ENCODE measurements at places on chromosomes 4 and X.

- no peak for DNase-seq
Measured at GRCh38 chr4:137981277-137981676, 260.9 kb downstream of the SLC7A11 start.

GRCh38 chr4:137608085-137608484, 75.8 kb upstream of the PCDH18 start:
- DNase-seq = no peak

GRCh38 chr4:86810847-86811246, 38.3 kb downstream of the SLC10A6 start:
- no peak for DNase-seq

GRCh38 chr4:181637186-181638105, 605.8 kb upstream of the TENM3 start:
- no peak for DNase-seq

DNA sequence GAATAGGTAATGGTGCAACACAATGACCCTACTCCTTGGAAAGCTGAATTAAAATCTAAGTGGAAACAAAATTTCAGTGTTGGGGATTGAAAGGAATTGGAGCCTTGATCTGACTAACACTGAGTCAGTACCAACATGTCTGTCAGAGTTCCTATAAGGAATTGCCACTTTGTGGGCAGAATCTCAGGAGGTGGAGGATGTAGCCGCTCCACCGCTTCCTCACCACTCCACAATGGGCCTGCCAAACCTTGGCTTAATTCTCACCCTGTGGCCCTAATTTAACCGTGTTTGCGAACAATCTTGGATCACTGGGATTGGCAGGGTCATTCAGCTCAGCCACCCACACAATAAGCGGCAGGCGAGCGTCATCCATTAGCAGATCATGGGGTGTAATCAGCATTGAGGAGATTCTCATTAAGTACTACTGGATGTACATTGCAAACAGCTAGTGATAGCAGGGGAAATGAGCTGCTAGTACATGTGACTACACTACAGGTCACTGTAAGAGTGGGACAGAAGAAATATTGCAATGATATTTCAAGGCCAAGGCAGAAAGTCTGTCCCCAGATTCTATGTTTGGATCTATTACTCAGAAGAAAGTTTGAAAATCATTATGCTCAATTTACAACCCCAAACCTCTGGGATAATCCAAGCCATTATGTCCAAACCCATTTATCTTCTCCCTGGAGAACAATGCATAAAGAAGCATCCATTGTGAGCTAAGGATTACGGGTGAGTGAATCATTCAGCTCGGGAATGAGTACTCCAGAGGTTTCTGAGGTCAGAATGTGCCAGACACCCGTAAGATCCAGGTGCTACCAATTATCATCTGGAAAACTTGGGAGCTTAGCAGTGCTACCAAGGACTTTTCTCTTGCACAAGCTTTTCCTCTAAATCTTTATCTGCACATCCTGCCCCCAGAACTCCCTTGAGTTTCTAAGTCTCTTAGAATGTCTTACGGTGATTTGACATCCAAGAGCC, 5.8 kb downstream of the SRPX start:
- no peak for DNase-seq

- no peak for DNase-seq
Measured at GRCh38 chrX:125605145-125605544, 285.5 kb downstream of the TEX13C start.

GRCh38 chr4:107006218-107006617, 29.9 kb downstream of the DKK2 start:
- DNase-seq = no peak

- no peak for DNase-seq
Measured at GRCh38 chr4:17060230-17060629, 161.8 kb upstream of the LDB2 start.

DNA sequence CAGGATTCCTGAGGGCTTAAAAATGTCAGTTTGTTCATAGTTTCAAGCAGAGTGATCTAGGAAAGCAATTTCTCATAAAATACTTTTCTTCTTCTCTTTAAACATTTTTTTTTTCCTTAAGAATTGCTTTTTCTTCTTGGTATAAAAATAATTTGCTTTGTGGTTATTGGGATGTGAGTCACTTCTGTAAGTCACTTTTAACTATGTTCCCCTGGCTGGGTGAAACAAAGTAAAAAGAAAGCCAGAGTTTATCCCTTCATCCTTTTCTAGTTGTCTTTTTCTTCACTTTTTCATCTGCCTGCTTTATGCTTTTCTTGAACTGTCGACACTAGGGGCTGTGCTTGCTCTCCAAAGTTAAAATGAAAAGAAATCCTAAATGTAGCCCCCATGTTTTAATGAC, 33.5 kb downstream of the ARSJ start:
- DNase-seq = no peak

GRCh38 chr4:7822877-7823276, 116.8 kb downstream of the AFAP1 start:
- DNase-seq = no peak

DNA sequence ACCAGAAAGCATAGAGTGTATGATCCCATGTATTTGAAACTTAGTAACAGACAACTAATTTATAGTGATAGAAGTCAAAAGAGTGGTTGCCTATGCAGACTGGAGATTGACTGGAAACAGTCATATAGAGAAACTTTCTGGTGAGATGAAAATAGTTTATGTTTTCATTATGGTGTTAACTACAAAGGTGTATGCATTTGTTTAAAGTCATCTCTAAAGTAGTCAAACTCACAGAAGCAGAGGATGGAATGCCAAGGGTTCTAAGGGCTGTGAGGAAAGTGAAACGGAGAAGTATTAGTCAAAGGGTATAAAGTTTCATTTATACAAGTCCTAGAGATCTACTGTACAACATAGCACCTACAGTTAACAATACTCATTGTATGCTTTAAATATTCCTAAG, 45.8 kb downstream of the ENOX2 start:
- no peak for DNase-seq

GRCh38 chrX:16210061-16210460, 42.8 kb downstream of the MAGEB17 start:
- no peak for DNase-seq

GRCh38 chr4:6153874-6154273, 46.5 kb downstream of the JAKMIP1 start:
- DNase-seq = no peak

DNA sequence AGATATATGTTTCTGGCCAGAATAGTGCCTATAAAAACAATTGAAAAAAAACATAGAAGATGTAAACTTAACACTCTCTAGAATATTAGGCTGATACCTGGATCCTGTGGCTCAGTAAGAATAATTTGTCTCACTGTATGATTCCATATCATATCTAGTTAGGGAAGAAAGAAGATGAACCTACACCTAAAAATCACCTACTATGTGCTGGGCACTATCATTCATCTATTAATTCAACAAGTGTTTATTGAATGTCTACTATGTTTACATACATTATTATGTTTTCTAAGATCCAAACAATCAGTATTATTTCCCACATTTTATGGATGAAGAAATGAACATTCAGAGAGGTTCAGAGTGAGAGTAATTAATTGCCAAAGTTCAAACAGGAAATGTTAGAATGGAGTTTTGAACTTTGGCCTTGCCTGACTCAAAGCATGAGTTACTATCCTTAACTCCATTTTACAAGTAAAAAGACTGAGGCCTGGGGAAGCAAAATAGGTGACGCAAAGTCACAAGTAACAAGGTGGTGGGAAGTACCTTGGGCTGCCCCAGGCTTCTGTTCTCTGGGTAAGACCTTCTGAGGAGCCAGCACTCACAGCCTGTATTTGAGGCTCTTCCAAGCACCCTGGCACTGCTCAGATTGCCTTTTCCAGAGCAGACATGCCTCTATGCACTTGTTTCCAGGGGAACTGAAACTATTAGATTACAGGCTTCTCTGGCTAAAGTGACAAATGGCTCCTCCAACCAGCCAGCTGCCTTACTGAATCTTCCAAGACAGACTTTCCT, 111.1 kb upstream of the ACSL4 start:
- DNase-seq = no peak

- no peak for DNase-seq
Measured at GRCh38 chr4:11218692-11219091, 210.0 kb downstream of the HS3ST1 start.

- no peak for DNase-seq
Measured at GRCh38 chr4:186624951-186625350, 69.6 kb upstream of the MTNR1A start.

- DNase-seq = no peak
Measured at GRCh38 chr4:156829201-156829873, 142.3 kb downstream of the PDGFC start.

GRCh38 chr4:158253350-158253980, 43.2 kb downstream of the TMEM144 start:
- DNase-seq = peak; percentile 59

DNA sequence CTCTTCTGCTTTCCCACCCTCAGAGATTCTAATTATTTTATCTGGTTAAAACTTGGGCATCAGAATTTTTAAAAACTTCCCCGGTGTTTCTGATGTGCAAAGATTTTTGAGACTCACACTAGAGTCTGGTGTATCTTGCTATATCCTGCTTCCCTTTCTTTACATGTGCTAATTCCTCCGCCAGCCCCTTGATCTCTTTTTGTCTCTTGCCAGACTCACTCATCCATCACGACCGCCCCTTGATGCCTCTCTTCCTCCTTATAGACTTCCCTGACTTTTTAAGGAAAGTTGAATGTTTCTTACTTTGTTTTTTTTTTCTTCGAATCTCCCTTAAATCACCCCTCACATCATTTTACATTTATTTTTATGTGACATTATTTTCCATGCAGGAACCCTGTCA, 274.9 kb upstream of the PITX2 start:
- no peak for DNase-seq

- no peak for DNase-seq
Measured at GRCh38 chr4:135177321-135177720, 975.7 kb upstream of the PABPC4L start.

- DNase-seq = peak; percentile 53
Measured at GRCh38 chr4:116358633-116359222, 726.6 kb downstream of the TRAM1L1 start.

- DNase-seq = no peak
Measured at GRCh38 chr4:123191728-123192127, 204.9 kb upstream of the SPRY1 start.

- no peak for DNase-seq
Measured at GRCh38 chr4:15575966-15576365, 79.2 kb downstream of the FBXL5 start.

- DNase-seq = no peak
Measured at GRCh38 chr4:87066403-87067123, 131.8 kb downstream of the AFF1 start.

- DNase-seq = no peak
Measured at GRCh38 chr4:125244848-125245450, 69.8 kb upstream of the FAT4 start.

DNA sequence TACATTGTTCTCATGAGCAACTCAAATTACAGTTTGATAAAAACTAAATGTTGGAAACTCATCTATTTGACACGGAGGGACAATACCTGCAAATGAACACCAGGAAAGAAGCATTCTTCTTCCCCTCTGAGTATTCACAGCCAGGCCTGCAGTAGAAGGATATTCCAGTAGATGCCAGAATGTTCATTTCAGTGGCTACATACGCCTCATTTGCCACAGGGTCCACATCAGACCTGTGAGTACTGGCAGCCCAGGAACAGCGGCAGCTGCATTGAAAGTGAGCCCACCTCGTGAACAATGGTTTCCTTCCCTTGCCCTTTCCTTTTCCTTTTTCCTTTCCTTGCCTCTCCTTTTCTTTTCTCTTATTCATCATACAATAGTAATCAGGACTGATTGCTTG, 81.1 kb upstream of the NEIL3 start:
- DNase-seq = no peak

DNA sequence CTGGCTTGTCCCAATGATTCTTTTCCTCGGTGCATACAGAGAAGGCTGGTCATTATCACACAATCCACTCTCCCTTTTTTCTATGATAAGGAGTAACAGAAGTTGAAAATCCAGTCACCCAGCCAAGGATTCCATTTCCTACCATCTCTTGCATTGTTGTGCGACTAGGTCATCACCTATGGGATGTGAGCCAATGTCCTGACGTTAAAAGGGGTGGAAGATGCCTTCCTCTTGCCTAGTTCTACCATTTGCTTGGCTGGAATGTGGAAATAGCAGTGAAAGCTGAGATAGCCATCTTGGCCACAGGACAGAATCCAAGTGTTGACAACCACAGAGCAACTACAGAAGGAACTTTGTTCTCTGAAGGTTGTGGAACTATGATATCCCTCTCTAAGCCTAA, 132.2 kb upstream of the KIT start:
- DNase-seq = no peak

- no peak for DNase-seq
Measured at GRCh38 chrX:153778684-153779101, 2.1 kb upstream of the SRPK3 start.

- DNase-seq = no peak
Measured at GRCh38 chrX:135421932-135422809, at the start of gene SMIM10L2A. Gene SMIM10L2A, plus strand, starts transcription at chrX:135421944. Its CDS starts 188 bp downstream, at chrX:135422132.

DNA sequence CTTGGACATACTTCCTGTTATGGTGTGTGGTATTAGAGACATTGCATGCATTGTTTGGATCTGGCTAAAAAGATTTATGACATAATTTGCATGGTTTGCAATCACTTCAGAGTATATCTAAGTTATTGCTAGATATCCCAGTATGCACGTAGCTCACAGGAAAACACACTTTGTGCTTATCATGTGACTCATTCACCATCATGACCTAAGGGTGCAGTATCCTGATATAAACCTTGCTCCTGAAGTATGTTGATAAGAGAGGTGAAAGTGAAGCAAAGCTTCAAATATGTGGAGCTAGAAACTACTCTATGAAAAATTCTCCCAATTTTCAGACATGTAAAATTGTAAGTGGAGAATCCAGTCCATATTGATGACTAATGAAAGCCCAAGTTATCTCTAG, 46.9 kb upstream of the GRXCR1 start:
- DNase-seq = no peak

- DNase-seq = no peak
Measured at GRCh38 chr4:181677201-181677600, 566.0 kb upstream of the TENM3 start.

DNA sequence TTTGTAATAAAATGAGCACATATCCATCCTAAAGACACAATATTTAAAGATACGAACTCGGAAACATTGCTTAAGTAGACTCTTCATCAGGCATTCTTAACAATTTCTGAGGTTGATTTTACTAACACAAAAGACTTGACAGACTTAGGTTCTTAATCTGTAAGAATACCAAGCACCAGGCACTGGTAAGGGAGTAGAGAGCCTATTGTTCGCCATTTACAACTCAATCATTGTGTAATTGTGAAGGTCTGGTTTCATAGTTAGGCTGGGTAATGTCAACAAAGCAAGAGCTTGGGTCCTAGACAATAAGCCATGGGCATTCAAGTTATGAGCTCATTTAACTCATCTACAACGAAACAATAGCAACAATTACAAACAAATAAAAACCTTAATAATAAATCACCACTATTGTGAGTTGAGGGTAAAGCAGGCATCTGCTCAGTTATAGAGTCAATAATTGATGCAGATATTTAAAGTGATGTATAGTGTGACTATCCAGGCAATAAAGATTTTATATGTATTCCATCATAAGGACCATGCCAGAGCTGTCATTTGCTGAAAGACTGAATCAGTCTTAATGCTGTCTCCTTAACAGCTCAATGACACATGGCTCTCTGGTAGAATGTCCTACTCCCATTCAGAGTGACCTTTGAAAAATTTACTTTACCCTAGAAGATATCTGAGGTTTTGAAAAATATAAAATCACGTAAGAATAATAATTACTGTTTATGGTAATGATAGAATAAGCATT, 664.0 kb upstream of the PCDH7 start:
- no peak for DNase-seq

- DNase-seq = no peak
Measured at GRCh38 chr4:181959121-181959520, 284.1 kb upstream of the TENM3 start.

GRCh38 chrX:1493412-1493811, 40.7 kb upstream of the ASMTL start:
- no peak for DNase-seq

GRCh38 chr4:18366892-18367291, 345.3 kb upstream of the LCORL start:
- no peak for DNase-seq
